ENCODE measurements at places on chromosomes 7 and 10.
A peak's percentile ranks its signal among the peaks of the same experiment; 100 is the strongest.

DNA sequence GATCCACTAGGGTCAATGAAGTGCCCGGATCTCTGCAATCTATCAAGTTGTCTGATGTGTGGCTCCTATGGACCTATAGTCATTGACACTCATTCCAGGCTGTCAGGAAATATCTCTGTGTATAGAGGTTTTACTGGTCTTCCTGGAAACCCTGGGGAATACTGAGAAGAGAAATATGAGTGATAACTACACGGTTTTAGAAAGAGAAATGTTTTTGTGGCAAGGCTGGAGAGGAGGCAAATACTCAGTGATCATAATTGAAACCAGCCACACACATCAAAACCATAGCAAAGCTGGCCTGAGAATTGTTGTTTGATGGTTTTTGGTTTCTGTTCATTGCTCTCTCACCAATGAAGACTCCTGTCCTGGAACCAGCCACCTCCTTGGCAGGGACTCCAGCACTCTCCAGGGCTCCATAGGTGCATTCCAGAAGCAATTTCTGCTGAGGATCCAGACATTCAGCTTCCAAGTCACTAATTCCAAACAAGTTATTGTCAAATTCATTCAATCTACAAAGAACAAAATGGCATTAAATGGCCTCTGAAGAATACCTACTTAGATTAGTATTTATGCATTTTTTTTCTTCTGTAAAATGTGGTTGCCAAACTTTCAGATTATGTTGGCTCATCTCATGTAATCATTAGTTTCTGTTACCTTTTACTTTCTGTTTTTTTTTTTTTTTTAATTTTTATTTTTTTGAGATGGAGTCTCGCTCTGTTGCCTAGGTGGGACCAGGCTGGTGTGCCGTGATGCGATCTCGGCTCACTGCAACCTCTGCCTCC is 108.6 kb upstream of the ABI1 start:
- no peak for DNase-seq

- no peak for DNase-seq
These were observed 37.2 kb downstream of the ZNF33A start for GRCh38 chr10:38047666-38048065.

DNA sequence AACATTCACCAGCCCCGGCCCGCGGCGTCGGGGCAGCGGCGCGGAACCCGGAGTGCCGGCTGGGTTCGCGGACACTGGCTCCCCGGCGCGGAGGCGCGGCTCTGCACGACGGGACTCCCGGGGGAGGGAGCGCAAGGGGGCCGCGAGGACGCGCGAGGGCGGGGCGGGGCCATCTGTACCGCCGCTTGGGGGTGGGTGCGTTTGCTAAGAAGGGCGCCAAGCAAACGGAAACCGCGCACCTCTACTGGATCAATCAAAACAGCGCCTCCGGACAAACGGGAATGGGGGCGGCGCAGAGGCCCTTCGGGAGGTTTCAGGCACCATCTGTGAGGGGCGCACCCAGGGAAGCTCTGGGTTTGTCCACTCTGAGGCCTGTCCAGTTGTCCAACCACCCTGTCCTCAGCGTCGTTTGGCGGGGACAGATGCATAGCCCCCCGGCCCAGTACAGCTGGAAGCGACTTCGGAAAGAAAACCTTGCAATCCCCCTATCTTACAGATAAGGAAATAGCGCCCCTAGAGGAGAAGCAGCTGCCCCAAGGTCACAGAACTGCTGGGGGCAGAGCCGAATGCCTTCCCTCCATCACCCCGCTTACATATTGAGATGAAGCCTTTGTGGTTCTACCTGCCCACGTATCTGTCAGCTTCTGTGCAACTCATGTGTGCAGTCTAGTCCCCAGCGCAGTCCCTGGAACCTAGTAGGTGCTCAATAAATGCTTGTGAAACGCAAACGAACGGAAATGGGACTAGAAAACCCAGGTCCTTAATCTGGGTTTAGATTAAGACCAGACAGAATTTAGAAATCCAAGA is 10.7 kb upstream of the SLIT1 start:
- DNase-seq, result peak; percentile 92

- no peak for DNase-seq
These were observed 11.7 kb upstream of the GPR146 start for GRCh38 chr7:1032536-1033181.

Measured in eye (tissue), 1 donor.